Dermis blood vessel endothelial cell (primary cell): ENCODE measurements at places on chromosomes 12 and 14.

DNA sequence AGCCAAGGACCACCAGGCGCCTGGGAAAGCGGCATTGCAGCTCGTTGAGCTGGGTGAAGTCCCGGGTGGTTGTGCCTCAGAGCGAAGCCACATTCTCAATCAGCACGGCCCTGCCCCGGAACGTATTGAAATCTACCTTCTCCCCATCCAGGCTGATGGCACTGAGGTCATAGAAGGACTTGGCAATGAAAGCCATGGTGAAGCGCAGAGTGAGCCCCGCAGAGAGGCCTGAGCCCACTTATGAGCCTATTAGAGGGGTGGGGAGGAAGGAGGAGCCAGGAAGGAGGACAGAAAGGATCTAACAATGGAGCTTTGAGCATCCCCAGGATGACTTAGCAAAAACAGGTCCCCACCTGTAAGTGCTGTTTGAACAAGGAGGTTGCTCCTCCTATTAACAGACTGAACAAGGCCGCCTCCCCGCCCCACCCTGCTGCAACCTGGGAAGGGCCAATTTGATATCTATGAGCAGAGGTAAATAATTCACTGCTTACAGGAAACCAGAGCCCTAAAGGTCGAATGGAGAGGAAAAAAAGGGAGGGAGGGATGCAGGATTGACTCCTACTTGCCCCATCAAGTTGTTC, at the start of gene GPX2:
Gene GPX2 (minus strand): TSS at position 215 of the 581 bp plus-strand sequence. CDS start 19 bp downstream, at position 196.
- DNase-seq, result no peak

DNA sequence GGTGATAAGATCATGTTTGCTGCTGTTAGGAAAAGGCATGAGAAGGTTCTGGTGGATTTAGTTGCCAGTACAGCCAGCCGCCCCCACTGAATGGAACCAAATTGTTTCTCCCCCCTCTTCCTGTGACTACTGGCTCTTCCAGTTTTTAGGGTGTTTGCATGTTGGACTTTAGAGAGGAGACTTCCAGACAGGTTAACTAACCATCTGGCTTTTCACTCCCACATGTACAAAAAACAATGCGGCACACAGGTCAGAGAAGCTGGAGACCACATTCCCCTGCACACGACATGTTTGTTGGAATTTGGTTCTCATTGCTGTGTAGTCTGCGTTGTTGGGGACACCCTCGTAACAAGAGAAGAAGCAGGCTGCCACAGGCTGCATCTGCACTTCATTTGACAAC, 103.9 kb upstream of the TMEM132C start:
- no peak for DNase-seq

- DNase-seq, result no peak
Measured at GRCh38 chr12:58969237-58969636, 48.9 kb upstream of the LRIG3 start.

DNA sequence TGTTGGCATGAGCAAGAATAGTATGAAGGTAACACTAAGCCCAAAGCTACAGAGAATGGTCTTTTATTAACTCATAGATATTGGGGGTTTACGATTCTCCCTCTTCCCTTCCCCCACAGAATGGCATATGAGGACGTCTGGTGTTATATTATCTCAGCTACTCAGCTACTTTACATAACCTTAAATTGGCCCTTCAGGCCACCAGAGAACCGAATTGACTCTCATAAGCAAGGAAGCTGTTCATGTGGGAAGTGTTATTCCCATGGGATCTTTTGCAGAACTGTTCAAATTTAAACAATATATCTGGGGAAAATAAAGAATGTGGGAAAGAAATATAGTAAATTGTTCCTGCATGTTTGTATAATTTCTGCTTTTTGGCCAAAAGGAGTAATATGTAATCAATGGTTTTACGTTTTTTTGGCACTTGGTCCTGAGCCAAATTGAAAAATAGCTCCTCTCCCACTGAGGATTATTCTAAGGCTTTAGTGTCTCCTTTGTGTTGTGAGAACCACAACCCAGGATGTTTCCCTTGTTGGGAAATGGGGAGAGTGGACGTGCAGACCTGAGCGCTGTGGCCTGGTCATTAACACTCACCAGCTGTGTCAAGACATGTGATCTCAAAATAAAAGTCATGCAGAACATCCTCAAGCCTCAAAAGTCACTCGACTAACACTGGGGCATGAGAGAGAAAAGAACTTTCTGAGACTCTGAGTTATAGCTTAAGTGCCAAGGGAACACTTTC, 31.8 kb upstream of the CMAS start:
- DNase-seq, result peak; percentile 7

GRCh38 chr14:50928002-50928635, 16.2 kb downstream of the PYGL start:
- no peak for DNase-seq

GRCh38 chr12:127230843-127231260, 1036.1 kb upstream of the TMEM132C start:
- DNase-seq, result no peak

- DNase-seq, result peak; percentile 14
Measured at GRCh38 chr12:132279184-132279889, 50.1 kb downstream of the GALNT9 start.

GRCh38 chr14:100012478-100013327, 52.5 kb upstream of the EVL start:
- no peak for DNase-seq

GRCh38 chr12:32863128-32863527, 33.4 kb downstream of the PKP2 start:
- DNase-seq, result no peak

- peak; percentile 87 for DNase-seq
Measured at GRCh38 chr14:68824517-68825347, 31.9 kb upstream of the ZFP36L1 start.

- DNase-seq, result peak; percentile 64
Measured at GRCh38 chr12:106978035-106978800, 8.7 kb downstream of the MTERF2 start.

- peak; percentile 36 for DNase-seq
Measured at GRCh38 chr12:47881826-47882427, 22.9 kb downstream of the VDR start.

DNA sequence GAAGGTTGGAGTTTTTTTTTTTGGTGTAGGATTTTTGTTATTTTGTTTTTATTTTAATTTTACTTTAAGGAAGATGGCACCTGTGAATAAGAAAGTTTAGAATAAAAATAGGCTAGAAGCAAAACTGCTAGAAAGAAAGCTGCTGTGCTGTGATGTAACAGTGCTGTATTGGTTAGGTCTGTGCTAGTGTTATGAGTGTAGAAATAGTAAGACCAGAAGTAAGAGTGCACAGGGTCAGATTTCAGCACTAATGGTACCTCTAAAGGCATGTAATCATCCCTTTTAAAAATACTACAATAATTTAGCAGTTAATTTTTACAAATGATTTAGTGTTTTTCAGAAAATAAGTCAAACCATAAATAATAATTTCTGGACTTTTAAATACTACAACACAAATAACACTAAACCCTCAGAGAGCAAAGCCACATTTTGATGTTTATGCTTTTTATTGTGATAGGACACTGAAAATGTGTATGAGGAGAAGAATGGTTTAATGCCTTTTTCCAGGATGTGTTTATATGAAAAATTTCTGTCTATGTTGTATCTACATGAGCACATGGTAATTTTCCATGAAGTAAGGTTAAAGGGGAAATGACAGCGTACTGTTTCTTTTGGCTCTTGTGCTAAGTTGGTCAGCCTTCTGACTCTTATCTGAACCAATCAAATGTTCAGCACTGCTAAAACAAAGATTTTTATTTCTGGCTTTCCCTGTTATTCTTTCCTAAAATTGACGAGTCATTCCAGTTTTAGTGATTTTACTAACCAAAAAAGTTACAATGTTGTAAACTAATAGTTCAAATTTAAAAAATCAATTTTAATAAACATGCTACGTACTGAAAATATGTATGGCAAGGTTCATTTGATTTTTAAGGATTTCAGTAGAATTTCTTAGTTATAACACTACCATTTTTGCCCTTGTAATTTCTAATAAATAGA, 96.1 kb downstream of the PPHLN1 start:
- DNase-seq, result peak; percentile 96

DNA sequence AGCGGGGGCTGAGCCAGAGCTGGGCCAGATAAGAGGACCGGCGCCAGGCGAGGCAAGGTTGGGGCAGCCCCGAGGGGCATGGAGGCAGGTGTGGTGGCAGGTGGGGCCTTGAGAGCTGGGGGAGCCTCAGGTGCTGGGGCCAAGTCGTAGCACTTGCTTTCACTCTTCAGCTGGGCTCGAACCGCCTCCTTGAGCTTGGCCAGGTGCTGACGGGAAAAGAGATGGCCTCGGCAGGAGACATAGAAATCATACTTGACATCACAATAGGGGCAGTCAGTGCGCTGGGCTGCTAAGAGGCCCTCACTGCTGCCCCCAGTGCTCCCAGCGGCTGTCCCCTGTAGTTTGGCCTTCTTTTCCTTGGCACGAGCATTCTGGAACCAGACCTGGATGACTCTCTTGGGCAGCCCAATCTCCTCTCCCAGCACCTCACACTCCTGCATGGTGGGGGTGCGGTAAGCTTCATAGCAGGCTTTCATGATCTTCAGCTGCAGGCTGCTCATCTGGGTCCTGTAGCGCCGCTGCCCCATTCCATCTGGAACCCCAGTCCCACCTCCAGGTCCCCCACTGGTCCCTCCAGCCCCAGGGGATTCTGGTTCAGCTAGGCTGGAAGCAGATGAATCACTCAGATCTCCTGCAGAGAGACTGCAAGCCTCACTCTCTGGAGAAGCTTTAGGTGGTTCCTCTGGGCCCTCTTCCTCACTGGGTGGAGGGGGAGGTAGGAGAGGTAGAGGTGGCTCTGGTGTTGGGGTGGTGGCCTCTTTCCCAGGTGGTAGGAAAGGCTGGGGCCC, 28.1 kb downstream of the ZFHX2 start:
- DNase-seq, result no peak
